ENCODE measurements at places on chromosomes 2 and 18.

DNA sequence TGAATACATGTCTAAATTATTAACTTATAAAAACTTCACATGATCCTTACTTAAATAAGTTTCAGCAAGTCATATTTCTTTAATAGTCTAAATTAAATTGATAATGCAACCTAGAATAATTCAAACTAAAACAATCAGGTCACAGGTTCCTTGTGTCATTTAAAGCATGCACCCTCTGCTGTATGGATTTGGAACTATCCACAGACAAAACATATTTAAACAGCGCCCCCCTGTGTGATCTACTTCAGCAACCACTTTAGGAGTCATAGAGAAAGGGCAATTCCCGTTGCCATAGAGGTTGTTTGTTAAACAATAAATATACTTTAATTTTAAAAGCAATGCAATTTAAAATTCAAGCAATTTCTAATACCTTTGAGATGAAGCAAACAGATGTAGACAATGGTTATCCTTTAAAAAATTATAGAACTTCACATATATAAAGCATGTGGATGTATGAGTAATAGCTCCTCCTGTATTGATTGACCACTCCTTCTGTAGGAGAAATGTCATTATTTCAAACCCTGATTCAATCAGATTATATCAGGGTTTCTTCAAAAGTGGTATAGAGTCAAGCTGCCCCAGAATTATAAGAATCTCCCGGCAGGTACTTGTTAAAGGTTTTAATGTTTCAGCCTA is 21.2 kb downstream of the GRB14 start:
- no peak for DNase-seq

DNA sequence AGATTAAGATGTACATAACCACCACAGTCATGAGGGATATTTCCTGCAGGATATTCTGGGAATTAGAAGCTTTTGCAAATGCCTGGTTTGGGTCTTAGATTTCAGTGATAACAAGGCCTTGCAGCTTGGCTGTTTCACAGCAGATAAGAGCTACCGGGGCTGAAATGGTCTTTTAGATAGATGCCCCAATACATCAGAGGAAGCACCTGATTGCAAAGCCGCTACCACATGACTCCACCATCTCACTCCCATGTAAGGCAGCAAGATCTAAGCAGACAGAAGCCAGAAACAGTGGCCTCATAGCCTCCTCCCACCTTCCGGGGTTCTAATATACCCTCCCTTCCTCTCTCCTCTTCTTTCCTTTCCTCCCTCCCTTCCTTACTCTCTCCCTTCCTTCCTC is 31.1 kb upstream of the EPG5 start:
- no peak for DNase-seq

DNA sequence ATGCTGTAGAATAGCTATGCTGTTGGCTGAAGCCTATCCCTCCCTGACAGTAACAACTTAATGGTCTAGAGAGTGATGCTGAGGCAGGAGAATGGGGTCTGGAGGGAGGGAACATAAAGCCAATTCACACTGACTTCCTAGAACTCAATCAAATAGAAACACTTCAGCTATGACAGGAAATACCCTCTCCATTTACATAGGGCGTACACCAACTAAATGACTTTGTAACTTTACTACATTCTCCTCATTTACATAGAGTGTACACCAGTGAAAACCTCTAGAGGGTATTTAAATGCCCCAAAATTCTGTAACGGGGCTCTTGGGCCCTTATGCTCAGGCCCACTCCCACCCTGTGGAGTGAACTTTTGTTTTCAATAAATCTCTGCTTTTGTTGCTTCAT is 41.5 kb downstream of the YPEL5 start:
- DNase-seq = no peak

DNA sequence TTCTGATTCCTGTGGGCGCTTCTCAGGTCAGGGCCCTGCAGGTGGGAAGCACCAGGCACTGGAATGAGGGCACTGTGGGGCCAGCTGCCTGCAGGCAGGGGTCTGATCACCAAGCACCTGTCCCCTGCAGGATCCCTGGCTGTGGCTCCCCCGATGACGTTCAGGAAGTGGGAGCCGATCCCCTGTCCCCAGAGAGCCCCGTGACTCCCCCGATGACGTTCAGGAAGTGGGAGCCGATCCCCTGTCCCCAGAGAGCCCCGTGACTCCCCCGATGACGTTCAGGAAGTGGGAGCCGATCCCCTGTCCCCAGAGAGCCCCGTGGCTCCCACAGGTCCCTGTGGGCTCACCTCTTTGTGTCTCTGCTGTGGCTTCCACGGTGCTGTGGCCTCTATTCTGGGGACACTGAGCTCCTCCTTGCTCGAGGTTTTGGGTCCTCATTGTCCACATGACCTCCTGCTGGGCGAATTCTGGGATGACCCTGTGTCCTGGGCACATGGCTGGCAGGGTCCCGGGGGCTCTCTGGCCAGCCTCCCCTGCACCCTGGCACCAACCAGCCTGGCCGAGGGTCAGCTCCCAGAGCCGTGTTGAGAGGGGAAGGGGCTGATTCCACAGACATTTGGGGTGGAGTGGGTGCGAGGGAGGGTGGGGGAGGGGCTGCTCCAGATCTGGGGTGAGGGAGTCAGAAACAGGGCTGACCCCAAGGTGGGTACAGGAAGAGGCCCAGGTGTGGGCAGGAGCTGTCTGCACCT is 4.8 kb downstream of the NEU4 start:
- DNase-seq = no peak

DNA sequence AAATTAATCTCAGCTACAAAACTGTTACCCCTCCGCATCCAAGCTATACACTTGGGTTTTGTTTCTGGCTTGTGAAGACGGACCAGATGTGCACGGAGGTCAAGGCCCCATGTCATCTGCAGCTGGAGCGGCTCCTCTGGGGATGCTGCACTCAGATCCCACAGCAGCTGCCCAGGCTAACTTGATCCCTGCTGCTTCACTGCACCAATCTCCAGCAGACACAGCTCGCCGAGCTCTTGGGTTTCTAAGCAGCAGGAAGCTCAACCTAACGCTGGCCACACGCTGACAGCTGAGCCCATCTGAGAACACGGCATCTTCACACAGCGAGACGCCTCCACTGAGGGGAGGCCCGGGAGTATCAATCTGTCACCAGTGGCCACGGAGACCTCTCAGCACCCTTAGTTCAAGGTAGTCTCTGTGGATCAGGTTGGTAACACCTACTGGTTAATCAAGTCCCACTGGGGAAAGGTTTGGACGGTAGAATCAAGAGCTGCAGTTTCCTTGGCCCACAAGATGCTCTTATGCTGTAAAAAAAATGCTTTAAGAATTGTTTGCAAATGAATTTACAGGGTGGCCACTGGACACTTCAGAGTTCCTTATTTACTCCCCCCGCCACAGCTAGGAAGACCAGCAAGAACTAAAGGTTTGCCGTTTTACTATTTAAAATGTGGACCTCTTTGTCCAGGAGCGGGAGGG is 67.5 kb downstream of the EMILIN2 start:
- no peak for DNase-seq

DNA sequence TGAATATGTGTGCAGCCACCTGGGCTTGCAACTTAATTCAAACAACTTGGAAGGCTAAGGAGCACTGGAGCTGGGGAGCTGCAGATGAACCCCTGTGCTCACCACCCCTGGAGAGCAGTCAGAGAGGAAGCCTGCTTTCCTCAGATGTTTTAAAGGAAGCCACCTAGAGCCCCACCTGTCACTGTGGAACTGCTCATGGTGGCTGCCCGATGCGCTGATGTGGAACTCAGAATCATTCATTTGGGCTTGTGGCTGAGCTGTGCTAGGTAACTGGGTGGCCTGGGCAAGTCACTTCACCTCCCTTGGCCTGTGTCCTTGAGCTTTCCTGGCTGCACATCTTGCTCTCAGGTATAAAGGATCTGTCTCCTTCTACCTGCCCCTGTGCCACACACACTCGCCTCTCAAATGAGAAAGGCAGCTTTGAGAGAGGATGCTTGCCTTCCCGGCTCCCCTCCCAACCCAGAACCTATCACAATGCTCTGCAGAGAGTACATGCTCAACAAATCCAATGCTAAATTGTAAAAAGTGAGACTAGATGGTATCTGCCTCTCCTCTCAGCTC is 41.3 kb downstream of the BCL11A start:
- no peak for DNase-seq

- no peak for DNase-seq
These were observed 35.4 kb downstream of the FASTKD2 start for GRCh38 chr2:206800506-206801417.

GRCh38 chr2:30365201-30365600 is 81.8 kb upstream of the LCLAT1 start:
- no peak for DNase-seq

DNA sequence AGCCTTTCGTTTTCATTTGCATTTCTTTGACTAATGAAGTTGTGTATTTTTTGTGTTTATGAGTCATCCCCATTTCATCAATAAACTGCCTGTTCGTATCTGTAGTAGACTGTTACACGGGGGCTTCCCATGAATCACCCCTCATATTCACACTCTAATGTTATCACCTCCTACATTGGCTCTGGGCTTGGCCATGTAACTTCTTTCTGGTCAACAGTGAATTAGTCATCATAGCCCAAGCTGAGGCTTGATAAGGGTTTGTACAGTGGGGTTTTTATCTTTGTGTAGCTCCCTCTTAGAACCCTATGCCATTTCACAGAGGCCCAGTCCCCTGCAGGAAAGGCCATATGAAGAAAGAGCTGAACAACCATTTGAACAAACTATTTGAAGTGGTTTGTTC is 151.0 kb downstream of the CCBE1 start:
- DNase-seq = no peak

DNA sequence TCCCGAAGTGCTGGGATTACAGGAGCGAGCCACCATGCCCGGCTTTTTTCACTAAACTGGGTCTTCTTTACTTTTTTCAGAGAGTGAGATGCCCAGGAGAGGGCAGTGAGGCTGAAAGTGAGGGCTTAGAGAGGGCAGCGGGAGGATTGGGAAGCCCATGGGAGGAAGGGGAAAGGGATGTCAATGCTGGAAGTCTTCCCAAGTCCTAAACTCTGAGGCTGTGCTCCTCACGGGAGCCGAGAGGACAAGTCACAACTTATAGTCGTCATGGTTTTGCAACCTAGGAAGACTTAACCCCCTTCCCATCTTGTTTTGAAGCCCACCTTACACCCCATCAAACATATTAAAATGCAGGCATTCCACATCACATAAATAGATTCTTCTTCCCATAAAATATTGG is 15.1 kb upstream of the MEP1B start:
- DNase-seq = no peak

GRCh38 chr2:151845481-151845880 is 17.3 kb upstream of the ARL5A start:
- no peak for DNase-seq

GRCh38 chr2:14182227-14182946 is 450.1 kb upstream of the LRATD1 start:
- no peak for DNase-seq

- DNase-seq = no peak
These were observed 60.3 kb downstream of the RPIA start for GRCh38 chr2:88751768-88752167.

- DNase-seq = no peak
These were observed 592 bp upstream of the METAP1D start for GRCh38 chr2:171999161-171999560.

DNA sequence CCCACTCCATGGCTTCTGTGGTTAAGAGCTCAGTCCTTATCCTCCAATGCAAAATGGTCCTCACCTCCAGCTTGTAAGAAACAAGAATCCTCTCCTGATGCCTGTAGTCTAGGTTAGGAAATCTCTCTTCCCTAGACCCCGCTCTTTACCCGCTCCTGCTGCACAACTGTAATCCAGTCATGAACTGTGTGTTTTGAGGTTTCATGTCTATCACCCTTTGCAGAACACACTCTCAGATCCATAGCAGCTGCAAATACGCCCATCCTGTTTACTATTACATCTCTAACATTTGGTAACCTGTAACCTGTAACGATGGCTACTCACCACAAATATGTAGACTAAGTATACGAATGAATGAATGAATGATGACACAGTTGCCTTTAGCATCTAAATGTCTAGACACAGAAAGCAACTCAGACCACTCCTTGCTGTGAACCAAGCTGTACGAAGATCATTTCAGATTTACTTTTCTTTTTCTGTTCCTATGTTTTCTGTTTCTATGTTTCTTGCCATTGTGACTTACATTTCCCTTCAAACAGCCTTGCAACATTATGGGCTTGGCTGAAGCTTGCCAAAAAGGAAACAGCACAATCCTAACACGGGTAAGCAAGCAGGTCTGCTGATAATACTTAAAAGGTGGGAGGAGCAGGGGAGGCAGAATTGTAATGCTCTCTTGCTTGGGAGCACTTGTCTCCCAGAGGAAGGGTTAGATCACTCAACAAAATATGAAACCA is 53.7 kb downstream of the EPHA4 start:
- DNase-seq = no peak

- DNase-seq = no peak
These were observed 56.6 kb downstream of the HDAC4 start for GRCh38 chr2:239343946-239344856.

All from stimulated activated CD4-positive, alpha-beta T cell treated with anti-CD3 and anti-CD28 coated beads, Interleukin-1b, Interleukin-23, amount 100 ng/mL, for 1 hour (primary cell).